ENCODE measurements at places on chromosomes 13 and 19.

- no peak for DNase-seq
These were observed 41.9 kb downstream of the GPC6 start for GRCh38 chr13:93268327-93269028.

DNA sequence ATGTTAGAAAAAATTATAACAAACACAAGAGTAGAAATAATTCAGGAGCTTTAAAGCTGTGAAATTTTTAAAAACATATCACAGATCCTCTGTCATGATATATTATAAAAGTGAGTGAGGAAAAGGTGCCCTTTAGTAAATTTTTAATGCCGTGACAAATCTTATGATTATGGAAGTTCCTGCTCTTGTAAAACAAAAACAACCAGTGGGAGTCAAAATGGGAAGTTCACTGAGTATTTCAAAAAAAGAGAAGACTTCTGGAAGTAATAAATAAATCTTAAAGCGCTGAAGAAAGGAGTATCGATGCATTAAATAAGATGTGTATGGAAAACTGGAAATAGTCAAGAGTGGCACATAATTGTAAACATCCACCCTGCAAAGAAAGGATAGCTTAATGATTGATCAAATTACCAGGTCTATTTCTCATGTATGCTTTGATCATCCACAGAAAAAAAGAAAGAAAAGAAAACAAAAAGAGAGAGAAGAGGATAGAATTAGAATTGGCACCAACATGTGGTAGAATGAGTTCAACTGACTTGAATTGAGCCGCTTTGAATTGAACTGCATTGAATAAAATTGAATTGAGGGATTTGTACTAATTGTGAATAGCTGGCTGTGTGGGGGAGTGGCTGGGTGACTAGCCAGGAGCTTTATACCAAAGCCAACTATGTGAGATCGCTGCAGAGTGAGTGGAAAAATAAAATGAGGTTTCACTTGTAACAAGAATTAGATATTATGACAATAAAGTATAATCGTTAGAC lies 647.6 kb upstream of the SPRY2 start:
- no peak for DNase-seq

- DNase-seq: no peak
These were observed 8.6 kb downstream of the FPR3 start for GRCh38 chr19:51803519-51803918.

- no peak for DNase-seq
These were observed 1.6 kb downstream of the FUT6 start for GRCh38 chr19:5837761-5838352.

- DNase-seq: no peak
These were observed 79.7 kb downstream of the GADD45B start for GRCh38 chr19:2555422-2556220.

DNA sequence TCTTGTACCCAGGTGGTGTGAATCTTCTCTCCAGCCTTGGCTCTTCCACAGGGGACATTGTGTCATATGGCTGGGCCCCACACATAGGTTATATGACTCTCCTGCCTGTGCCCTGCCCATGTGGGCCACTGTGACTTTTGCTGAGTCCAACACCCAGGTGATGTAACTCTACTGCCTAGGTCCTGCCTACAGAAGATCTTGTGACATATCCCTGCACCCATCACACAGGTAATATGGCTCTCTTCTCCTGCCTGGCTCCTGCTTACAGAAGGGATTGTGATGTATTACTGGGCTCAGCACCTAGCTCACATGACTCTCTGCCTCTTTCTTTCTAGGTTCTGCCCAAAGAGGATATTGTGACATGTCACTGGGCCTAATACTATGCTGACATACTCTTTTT lies 19.5 kb upstream of the ZNF429 start:
- DNase-seq: no peak

DNA sequence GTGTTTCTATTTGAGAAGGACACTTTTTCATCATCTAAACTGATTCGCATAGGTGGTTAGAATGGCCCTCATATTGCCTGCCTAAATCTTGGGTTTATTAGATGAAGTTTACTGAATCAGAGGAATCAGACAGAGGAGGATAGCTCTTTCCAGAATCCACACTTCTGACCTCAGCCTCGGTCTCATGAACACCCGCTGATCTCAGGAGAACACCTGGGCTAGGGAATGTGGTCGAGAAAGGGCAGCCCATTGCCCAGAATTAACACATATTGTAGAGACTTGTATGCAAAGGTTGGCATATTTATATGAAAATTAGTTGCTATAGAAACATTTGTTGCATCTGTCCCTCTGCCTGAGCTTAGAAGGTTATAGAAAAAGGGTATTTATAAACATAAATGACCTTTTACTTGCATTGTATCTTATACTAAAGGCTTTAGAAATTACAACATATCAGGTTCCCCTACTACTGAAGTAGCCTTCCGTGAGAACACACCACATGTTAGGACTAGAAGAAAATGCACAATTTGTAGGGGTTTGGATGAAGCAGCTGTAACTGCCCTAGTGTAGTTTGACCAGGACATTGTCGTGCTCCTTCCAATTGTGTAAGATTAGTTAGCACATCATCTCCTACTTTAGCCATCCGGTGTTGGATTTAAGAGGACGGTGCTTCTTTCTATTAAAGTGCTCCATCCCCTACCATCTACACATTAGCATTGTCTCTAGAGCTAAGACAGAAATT lies 103.8 kb downstream of the TNFRSF19 start:
- DNase-seq: no peak

DNA sequence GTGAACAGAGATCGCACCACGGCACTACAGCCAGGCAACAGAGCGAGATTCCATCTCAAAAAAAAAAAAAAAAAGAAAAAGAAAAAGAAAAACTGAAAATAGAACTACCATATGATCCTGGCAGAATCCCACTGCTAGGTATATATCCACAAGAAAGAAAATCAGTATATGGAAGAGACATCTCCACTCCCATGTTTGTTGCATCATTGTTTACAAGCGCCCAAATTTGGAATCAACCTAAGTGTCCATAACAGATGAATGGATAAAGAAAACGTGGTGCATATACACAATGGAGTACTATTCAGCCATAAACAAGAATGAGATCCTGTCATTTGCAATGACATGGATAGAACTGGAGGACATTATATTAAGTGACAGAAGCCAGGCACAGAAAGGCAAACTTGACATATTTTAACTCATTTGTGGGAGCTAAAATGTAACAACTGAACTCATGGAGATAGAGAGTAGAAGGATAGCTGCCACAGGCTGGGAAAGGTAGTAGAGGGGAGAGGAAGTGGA lies 26.1 kb downstream of the DYRK1B start:
- DNase-seq: no peak

GRCh38 chr19:31174948-31175347 lies 174.3 kb downstream of the TSHZ3 start:
- DNase-seq: no peak

DNA sequence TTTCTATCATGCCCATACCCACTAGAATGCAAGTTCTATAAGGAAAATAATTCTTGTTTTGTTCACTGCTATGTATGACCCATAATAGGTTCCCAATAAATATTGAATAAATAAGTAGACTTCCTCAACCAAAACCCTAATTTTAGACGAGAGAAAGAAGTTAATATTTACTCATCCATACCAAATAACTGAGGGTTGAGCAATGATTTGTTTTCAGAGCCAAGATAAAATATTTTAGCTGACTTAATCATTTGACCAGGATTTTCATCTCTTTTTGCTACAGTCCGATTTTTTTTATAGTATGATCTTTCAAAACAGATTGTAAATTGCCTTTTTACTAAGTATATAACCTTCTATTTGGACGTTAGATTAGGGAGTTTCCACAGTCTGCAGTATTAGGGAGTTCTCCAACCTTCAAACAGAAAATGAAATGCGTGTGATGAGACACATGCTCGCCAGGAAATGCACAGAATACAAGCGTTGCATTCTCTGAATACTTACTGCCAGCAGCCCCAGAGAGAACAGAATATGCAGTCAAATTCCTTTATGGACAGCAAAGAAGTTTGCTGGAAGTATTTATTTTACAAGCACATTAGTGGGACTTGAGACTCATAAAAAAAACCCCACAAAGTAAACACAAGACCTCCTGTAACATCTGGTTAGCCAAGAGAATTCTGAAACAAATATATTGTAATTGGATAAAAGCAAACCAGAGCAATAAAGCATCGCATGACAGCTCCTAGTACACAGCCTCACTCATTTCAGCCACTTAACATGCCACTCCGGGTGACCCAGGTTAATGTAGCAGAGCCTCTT lies 230.0 kb downstream of the MYO16 start:
- DNase-seq: no peak

GRCh38 chr19:4594201-4594600 lies 34.7 kb upstream of the SEMA6B start:
- no peak for DNase-seq

DNA sequence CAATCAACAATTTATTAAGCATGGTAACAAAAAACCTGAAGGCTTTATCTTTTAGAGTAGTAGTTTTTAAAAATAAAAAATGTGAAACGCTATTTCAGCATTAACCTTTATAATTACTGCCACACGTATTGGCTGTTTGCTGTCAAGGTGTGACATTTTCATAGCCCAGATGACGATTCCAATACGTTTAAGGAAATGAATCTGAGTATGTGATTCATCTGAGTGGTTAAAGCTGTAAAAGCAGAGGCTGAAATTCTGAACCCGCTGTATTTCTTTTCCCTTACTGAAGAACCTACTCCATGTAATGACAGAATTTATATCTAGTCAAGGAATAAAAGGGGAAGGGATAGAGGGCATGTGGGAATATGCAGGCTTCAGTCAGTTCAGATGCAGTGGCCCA lies 166.0 kb downstream of the LMO7 start:
- DNase-seq: no peak

DNA sequence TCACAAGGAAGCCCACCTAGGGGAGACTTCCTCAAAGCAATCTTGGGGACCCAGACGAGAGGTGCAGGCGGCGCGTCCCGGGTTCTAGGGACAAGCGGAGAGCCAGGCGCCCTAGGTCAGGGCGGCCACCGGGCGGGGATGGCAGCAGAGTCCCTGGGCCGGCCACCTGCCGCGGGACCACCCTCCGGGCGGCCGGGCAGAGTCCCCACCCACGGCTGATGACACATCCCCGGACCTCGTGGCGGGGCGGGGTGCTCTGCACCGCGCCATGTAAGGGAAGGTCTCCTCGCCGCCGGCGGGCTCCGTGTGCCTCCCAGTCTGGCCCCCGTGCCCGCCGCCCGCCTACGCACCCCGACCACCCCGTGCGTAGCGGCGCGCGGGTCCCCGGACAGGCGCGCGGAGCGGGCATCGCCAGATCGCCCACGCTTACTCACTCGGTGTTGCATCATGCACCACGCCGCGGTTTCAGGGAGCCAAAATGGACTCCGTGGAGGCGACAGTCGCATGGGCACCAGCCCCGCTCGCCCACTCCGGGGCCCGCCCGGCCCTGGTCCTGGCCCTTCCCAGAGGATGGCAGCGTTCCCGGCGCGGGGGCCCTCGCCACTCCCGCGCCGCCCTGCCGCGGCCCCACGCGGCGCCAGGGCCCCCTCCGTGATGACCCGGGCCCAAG lies 643 bp downstream of the SLC7A1 start:
- DNase-seq: peak; percentile 58

GRCh38 chr13:52931131-52931530 lies 82.7 kb upstream of the PCDH8 start:
- no peak for DNase-seq

DNA sequence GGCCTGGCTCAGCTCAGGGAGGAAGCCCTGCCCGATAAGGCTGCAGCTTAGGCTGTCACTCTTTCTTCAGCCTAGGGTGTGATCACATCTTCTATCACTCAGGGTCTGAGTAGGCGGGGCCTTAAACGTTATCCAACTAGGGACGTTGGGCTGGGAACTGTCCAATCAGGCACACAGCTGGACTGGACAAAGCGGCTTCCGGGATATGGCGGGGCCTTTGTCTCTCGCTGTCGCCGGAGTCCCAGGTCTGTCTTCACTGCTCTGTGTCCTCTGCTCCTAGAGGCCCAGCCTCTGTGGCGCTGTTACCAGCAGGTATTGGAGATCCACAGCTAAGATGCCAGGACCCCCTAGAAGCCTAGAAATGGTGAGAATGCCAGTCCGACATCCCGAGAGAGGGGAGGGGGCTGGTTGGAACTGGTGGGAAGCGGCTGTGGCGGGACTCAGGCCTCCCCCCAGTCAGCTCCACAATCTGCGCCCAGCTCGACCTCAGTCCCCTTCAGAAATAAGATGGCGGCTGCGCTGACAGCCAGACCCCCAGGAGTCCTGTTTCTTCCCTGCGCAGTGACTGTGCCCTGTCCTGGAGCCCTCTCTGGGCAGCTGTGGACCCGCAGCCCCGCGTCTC lies at the start of gene ZNF254:
ZNF254 (plus strand) TSS at position 214 of the 622 bp plus-strand sequence; CDS start at position 335, 121 bp downstream.
- DNase-seq: peak; percentile 78

DNA sequence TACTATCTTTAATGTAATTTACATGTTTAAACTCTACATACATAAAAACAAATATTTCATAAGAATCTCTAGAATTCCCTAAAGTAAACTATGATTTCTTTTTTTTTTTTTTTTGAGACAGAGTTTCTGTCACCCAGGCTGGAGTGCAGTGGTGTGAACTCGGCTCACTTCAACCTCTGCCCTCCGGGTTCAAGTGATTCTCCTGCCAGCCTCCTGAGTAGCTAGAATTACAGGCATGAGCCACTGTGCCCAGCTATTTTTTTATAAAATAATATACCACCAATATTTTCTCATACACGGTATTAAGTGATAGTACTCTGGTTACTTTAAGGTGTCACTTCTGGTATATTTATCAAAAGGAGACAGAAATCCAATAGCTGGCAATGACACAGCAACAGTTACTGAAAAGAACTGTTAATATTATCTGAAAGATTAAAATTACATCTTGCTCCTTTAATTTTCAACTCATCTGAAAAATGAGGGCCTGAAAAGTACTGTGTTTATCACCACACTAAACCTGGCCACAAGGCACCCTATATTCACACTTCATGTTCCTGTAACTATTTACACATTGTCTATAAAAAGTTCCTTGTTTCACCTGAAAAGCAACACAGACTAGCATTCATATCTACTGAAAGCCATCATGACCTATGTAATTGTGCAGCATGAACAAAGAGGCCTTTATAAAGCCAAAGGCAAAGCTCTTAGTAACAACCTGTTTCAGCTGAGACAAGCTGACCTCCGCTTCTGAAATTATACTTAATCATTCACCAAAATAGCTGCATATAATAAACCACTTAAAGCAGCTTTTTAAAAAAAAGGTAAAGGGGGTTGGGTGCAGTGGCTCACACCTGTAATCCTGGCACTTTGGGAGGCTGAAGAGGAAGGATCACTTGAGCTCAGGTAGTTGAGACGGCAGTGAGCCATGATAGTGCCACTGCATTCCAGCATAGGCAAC lies 106.1 kb downstream of the SLC25A15 start:
- no peak for DNase-seq

DNA sequence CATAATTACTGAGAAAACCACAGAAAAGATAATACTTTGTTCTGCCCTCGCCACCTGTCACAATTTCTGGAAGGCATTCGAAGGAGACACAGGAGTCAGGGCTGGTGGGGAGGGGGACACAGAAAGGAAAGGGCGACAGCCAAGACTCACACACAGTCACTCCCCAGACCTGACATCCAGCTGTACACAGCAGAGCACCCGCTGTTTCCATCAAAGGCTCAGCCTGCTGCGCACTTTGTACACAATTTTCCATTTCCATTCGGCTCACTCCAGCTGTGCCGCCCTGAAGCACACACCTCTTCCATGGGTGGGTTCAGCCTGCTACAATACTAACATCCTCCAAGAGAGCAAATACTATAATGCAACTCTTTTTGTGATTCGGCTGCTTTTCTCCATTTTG lies 38.0 kb downstream of the STK24 start:
- no peak for DNase-seq

GRCh38 chr13:74135326-74136083 lies 1.3 kb upstream of the KLF12 start:
- peak; percentile 33 for DNase-seq
